ENCODE measurements at places on chromosomes 1 and 21.

- DNase-seq, result no peak
Measured at GRCh38 chr1:156823210-156823790, 6.7 kb upstream of the SH2D2A start.

DNA sequence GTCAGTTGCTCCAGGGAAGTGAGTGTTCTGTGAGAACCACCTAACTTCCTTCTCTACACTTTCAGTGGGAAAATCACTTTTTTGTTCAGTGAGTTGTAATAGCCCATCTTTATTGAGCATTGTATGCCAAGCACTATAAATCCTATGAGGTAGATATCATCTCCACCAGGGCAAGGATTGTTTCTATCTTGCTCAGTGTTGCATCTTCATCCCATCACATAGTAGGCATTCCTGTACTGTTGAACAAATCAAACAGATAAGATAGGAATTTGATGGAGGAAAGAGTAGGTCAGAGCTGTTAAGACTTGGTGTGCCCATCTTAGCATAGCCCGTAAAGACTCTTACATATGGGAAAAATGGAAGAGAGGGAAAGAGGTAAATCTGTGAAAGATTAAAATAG lies 2.9 kb upstream of the PIGV start:
- DNase-seq, result no peak

DNA sequence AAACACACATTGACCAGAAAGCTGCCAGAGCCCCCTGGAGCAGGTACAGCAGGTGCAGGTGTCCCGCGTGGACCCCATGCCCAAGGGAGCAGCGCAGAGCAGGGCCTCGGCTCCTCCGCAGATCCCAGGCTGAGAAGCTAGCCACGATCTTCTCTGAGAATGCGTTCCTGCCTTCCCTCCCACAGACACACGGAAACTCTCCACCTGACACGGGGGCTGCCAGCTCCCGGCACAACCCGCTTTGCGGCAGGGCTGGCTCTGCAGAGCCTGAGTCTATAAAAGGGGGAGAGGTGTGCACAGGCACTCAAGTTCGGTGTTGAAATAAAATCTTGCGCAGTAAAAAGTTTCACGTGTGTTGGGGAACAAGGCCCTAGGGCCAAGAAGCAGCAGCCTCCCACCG lies 9.6 kb downstream of the MEGF6 start:
- DNase-seq, result no peak

GRCh38 chr1:156081917-156082308 lies 352 bp downstream of the MEX3A start:
- DNase-seq, result no peak

- no peak for DNase-seq
Measured at GRCh38 chr1:203206129-203206687, 19.7 kb upstream of the CHI3L1 start.

DNA sequence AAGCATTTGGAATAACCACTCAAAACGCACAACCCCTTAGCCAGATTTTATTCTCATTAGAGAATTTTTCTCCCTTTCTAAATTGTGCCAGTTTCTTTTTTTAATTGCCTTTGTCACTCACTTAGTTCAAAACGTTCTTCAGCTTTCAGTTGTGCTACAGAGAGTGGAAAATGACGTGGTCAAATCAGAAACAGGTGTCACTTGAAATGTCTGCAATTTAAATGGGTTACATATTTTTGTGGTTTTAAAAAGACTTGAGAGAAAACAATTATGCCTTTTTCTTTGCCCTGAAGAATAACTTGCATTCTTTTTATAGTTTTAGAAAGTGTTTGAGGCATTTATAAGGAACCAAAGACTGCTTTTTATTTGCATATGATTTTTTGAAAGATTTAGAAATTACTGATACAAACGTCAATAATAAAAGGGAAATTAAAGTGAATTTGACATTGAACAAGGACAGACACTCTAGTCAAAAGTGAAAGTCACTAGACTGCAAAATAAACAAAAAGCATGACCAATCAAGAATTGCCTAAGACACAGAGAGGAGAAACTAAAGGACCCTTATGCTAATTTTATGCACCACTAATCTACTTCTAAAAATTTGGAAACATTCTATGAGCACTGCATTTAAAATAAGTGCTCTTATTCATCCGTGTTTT lies 191.0 kb downstream of the TPR start:
- no peak for DNase-seq

GRCh38 chr1:11920239-11920903 lies 5.9 kb downstream of the KIAA2013 start:
- no peak for DNase-seq
